ENCODE measurements at places on chromosomes 3 and 15.

GRCh38 chr3:140629357-140630137 lies 48.3 kb upstream of the TRIM42 start:
- no peak for DNase-seq

DNA sequence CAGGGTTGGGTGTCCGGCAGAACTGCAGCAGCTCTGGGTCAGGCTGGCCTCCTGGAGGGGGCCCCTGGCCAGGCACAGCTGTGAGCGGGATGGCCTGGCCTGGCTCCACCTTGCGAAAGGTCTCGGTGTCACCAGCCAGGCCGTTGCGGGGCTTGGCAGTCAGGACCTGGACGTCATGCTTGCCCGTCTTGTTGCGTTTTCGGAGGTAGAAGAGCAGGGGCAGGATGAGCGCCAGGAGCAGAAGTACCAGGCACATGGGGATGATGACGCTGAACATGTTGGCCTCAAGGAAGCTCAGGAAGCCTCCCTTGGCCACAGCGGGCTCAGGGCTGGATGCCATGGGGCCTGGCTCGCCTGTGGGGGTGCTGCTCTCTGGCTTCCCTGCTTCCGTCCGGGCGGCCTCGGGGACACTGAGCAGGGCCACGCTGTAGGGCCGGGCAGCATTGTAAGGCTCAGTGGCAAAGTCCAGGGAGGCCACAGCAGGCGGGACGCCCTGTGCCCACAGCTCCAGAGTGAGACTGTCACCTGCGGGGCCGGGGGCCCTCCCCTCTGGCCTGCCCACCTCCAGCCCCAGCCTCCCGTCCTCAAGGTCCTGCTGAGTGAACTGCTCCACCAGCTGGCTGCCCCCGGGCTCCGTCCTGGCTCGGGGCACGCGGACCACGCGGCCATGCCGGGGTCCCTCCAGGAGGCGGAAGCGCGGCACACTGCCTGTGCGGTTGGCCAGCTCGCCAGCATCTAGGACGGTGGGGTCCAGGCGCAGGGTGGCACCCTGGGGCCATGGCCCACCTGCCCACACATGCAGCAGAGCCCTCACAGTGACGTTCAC lies 28.1 kb downstream of the SNX33 start:
- DNase-seq: no peak

- no peak for DNase-seq
Measured at GRCh38 chr15:73681856-73682599, 2.2 kb upstream of the CD276 start.

- DNase-seq: no peak
Measured at GRCh38 chr3:147372525-147373027, 33.8 kb downstream of the ZIC4 start.

DNA sequence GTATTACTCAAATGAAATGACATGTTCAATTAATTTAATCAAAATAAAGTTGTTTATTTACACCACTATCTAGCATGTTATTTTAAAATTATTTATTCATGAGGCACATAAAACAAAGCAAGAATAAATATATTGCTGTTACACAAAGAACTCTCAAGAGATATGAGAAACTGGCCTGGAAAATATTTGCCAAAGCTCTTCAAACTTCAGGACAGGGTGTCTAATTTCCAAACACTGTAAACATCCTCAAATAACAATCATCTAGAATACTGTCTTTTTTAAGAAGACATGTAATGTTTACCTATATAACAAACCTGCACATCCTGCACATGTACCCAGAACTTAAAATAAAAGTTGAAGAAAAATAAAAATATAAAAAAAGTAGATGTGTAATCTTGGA lies 876.6 kb downstream of the TUSC7 start:
- no peak for DNase-seq

- no peak for DNase-seq
Measured at GRCh38 chr15:98727115-98728040, 79.0 kb downstream of the IGF1R start.

- no peak for DNase-seq
Measured at GRCh38 chr3:138210528-138210927, 23.4 kb downstream of the ARMC8 start.

- no peak for DNase-seq
Measured at GRCh38 chr15:50576166-50576565, 29.7 kb upstream of the USP50 start.

- DNase-seq: no peak
Measured at GRCh38 chr3:164673738-164674137, 404.6 kb downstream of the SI start.

GRCh38 chr15:70200511-70201424 lies 103.1 kb upstream of the TLE3 start:
- DNase-seq: no peak

DNA sequence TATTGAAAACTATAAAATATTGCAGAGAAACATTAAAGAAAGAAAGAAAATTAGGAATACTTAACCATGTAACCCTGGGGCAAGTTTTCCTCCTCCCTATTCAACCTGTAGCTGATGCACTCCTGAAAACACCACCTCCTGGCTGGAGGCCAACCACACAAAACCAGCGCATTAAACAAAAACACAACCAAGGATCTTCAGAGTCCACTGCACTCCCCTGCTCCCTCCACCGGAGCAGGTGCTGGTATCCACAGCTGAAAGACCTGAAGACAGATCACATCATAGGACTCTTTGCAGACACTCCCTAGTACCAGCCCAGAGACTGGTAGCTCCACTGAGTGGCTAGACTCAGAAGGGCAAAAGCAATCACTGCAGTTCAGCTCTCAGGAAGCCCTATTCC lies 13.6 kb upstream of the ADAMTS17 start:
- DNase-seq: no peak

GRCh38 chr15:62469874-62470688 lies 305.0 kb upstream of the C2CD4B start:
- DNase-seq: no peak

DNA sequence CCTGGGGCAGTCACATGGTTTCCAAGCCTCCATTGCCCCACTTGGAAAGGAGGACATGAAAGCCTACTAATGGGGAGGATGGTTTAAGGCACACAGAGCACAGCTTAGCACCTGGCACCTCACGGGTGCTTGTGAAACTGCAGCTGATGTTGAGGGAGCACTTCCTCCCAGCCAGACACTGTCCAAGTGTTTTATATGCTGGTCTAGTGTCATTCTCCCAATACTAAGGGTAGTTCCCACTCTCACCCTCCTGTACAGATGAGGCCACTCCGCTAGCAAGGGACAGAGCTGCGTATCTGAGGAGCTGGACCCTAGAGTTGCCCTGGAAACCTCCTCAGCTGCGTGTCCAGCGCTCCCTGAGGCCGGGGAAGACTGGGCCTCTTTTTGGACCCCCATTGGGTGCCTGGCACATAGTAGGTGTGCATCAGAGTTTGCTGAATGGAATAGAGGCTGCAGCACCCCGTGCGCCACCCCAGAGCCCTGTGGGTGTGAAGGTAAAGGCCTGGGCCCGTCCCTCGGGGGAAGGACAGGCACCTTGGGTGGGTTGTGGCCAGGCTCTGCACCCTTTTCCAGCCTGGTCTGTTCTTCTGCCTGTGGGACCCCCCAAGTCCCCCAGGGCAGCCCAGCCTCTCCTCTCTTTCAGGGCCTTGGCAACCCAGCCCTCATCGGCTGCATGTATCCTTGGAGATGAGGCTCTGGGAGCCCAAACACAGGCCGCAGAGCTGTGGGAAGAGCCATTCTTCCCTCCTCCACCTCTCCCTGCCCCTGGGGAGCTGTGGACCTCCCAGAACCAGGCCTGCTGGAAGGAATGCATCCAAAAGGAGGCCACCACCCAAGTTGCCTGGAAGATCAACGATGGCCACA lies 31.3 kb downstream of the DNASE1L3 start:
- DNase-seq: no peak

DNA sequence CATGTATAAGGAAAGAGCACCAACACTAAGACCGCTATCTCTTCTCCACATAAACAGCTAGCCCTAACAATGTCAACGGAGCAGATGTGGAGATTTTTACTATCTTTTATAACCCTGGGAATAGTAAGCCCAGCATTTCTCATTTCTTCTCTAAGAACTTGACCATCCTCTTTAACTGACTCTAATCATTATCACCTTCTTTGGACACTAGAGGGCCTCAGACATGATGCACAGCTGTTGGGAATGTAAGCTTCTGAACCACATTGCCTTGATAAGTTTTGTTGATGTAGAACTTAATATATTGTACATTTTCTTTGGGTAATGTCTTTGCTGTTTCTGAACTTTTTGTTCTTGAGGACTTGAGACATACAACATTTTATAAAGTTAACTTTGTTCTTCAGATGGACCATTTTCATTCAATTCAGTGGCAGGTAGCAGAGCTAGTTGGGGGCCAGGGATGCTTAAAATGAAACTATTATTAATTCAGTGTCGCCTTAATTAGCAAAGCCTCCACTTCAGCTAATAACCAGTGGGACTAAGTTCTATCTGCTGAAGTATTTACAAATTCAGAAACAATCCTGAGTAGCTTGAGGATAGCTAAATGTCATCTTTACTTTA lies 9.6 kb upstream of the TAGLN3 start:
- no peak for DNase-seq

GRCh38 chr3:177476921-177477435 lies 279.7 kb upstream of the TBL1XR1 start:
- no peak for DNase-seq

DNA sequence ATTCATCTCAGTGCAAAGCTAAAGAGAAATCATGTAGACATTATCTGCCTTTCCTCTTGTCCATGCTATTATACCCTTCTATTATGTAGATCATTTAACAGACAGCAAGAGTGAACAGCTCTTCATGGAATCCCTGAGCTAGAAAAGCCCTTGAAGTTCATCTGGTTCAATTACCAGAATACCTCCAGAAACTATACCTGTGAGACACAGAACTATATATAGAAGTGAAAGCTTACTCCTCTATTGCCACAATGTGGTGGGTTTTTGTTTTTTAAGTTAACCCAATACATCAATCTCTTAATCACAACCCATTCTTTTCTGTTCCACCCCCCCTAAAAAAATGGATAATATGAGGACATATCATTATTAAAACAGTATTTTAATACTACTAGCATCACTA lies 347.7 kb downstream of the PLCL2 start:
- no peak for DNase-seq

DNA sequence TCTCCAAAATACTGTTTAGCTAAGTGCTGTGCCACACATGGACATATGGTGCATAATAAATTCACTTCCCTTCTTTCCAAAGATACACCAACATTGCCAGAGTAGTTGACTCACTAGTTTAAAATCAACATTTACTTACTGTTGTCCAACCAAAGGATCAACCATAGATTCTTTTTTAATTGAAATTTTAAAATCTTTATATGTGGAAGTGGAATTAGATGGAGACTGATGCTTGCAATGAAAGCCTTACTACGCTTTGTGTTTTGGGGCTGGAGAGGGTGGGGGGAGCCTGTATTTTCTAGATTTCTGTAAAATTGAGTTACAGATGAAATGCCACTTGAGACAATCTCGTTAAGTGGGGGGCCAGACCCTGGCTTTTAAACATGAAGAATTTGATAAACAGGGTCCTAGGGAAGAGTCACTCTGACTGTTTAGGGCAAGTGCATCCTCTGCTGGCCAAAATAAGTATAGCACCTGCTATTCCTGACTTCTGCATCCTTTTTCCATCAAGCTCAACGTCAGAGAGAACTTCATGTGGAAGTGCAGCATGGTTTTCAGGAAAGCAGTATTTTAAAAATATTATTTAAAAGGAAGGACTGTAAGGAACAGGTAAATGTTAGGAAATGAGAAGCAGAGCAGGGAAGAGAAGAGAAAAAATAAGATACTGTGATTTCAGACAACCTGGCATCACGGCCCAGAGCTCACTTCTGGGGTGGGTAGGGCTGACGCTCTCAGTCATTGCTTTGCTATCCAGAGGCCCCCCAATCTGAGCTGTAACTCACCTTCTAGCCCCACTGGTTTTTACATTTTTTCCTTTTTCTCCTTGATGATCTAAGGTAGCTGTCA lies 76.7 kb downstream of the BOC start:
- peak; percentile 38 for DNase-seq

DNA sequence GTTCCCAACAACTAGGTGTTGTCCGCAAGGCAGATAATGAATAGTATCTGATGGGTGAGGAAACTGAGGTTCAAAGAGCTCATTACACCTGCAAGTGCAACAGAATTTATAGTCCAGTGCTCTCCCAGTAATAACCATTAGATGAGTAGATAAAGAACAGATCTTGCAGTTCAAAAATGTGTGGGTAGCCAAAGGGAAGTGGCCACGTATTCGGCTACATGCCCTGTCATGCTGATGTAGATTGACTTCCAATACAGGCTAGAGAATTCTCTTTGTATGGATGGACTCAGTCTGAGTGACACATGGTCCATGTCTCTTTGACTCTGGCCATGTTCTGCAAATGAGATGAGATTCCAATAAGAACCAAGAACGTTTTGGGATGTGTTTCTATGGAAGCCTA lies 187.9 kb upstream of the LPP start:
- no peak for DNase-seq

DNA sequence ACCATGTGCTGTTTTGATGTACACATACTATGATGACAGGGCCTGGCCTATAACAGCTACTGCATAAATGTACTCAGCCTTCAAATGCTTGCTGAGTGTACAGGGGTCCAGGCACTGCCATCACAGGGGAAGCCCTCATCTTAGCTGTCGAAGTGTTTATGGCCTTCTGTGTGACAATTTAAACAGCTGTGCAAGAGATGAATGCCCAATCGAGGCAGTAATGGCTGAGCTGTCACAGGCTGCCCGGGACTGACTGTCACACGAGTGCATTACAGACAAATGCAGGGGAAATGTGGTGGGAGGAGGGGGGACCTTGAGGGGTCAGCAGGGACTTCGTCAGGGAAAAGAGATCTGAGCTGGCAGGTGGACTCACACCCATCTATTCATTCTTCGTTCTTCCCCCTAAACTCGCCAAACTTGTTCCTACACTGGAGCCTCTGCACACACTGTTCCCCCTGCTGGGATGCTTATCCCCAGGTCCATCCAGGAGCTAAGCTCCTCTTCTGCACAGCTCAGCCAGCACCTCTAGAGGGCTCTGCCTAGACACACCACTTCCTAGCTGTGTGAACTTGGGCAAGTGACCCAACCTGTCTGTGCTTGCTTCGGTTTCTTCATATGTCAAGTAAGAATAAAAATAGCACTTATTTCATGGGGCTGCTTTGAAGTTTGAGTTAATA lies 156.2 kb upstream of the IQSEC1 start:
- no peak for DNase-seq

GRCh38 chr3:125319765-125320164 lies 55.4 kb downstream of the ZNF148 start:
- no peak for DNase-seq

GRCh38 chr3:30672959-30673358 lies 66.6 kb downstream of the TGFBR2 start:
- no peak for DNase-seq

DNA sequence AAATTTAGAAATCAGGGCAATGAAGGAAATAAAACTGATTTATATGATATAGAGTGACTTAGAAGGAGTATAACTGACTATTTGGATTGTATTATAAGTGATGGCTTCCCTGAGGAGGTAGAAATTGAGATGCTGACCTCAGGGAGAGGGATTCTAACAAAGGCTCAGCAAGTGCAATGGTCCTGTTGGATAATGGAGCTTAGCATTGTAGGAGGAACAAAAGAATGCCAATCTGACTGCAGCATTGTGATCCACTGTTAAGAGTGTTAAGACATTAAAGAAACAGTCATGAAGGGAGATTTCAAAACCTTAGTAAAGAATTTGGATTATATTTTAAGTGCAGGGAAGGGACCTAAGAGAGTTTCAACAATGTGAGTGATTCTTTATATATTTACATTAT lies 158.4 kb upstream of the NAALADL2 start:
- DNase-seq: no peak

- no peak for DNase-seq
Measured at GRCh38 chr3:175193815-175194518, 334.8 kb downstream of the NAALADL2 start.

All from activated T-cell treated with anti-CD3 and anti-CD28 coated beads for 1 hour (primary cell).